ENCODE measurements at places on chromosomes 6 and 20.

DNA sequence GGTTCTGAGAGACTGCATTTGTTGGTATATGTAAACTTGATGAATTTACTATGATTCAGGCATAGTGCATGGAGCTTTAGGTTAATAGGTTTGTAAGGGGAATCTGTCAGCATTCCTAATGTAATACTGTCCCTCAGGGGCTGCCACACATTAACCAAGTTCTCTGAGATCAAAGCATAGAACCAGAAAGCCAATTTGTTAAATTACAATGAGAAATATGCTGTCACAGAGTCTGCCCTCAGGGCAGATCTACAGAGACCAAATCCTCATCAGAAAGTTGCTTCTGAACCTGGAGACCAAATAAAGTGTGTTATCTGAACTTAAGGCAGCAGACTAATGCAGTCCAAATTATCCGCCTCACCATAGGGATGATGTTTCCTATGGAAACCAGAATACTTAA, 250.8 kb upstream of the HTR1E start:
- no peak overlapping the region for H3K27ac ChIP-seq
- no peaks in the 10 kb centered on the region for H3K27me3 ChIP-seq
- H3K4me1 ChIP-seq, result no peaks in the 10 kb centered on the region
- no peak overlapping the region for H3K4me3 ChIP-seq

DNA sequence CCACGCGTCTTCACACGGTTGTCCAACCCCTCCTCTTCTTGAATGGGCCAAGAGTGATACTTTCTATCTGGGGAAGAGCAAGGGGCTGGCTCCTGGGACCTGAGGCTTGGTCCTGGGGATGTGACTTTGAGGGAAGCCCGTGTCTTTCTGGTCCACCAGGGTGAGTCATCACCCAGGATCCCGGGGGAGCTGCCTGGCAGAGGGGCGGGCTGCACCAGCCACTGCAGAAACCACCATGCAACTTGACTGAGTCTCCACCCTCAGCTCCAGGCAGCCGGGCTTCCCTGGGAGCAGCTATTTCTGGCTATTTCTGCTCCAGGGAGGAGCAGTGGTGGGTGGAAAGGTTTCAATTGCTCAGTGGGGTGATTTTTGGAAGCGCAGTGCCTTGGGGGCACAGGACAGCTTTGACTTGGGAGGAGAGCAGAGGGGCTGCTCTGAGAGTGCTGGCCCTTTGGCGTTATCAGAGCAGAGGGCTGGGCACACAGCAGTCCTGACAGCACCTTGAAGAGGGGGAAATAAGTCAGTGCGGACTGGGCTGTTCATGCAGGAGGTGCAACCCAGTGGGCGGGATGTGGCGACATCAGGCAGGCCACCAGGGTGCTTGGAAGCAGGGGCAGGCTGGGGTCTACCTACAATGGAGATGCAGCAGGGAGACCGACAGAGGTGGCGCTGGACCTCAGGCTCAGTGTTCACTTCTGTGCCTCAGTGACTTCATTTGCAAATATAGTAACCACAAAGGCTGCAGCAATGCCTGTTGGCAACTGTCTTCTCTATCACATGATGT, 45.1 kb upstream of the FAM83D start:
- no peak overlapping the region for H3K27ac ChIP-seq
- H3K36me3 ChIP-seq, result no peaks in the 10 kb centered on the region
- H3K4me3 ChIP-seq, result no peak overlapping the region
- no peak for DNase-seq
- H3K4me1 ChIP-seq, result no peaks in the 10 kb centered on the region
- H3K27me3 ChIP-seq, result no peaks in the 10 kb centered on the region

DNA sequence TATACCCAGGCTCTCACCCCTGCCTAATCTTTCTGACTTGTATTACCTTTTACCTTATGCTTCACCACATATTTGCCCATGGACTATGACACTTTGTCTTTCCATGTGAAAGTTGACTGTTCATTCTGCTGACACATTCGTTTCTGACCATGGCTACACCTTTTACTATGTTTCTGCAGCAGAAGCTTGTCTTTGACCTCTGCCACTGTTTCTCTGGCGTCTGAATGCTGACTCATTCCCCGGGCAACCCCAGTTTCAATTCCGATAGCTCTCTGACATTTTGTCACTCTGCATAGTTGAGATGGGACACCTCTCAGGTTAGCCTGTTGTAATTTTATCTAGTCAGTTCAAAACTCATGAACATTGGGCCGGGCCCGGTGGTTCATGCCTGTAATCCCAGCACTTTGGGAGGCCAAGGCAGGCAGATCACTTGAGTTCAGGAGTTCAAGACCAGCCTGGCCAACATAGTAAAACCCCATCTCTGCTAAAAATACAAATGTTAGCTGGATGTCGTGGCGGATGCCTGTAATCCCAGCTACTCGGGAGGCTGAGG, 50.7 kb downstream of the SLC26A8 start:
- H3K27ac ChIP-seq, result peak overlapping the region; percentile 70
- peaks cover 3% of the 10 kb centered on the region for H3K4me1 ChIP-seq
- no peaks in the 10 kb centered on the region for H3K27me3 ChIP-seq
- DNase-seq, result peak; percentile 94

DNA sequence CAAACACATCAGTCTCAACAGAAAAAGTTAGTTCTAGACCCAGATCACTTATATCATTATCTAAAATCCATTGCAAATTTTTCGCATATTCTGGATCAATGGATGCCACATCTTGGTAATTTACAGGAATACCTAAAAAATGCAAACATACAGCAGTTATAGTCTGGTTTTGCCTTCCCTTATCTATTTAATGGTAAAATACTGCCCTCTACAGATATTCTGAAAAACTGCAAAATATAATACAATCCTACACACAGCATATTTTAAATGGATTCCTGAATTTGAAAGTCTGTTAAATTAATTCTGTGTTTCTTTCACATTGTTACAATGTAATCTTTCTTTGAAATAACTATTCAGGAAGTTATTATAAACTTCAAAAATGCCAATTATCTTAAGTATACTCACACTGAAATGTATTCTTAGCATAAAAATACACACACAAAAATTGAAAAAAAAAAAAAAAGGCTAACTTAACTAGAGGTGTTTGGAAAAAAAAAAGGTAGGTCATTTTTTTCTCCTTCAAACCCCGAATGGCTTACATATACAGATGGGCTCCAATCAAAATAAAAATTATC, 88.4 kb downstream of the HACE1 start:
- no peak overlapping the region for H3K4me3 ChIP-seq
- no peaks in the 10 kb centered on the region for H3K4me1 ChIP-seq
- peak; percentile 29 for DNase-seq
- H3K27ac ChIP-seq, result no peak overlapping the region

DNA sequence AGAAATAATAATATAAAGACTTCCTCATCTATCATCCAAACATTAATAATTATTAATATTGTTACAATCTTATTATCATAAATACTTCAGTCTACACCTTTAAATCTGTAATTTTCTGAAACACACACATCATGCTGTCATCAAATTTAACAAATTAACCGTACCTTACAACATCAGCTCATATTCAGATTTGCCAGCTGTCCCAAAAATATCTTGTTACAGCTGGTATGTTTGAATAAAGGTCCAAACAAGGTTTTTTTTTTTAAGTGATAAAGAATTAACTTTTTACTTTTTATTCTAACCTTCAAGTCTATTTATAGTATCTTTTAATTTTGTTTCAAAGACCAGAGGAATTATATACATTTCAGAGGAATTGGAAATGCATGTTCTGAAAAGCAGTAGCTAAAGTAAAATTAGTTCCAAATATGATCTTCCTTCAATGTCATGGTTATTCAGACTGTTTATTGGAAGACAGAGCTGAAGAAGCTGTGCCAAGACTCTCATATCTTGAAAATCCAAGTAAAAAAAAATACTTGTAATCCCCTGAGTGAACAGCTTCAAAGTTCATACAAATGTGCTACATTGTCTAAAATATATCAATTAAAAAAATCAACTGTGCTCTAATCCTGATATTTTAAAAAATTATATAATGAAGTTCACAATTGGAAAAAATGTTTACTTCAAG, 161.7 kb upstream of the BMP5 start:
- no peaks in the 10 kb centered on the region for H3K27me3 ChIP-seq
- no peaks in the 10 kb centered on the region for H3K4me1 ChIP-seq
- H3K4me3 ChIP-seq, result no peak overlapping the region
- H3K27ac ChIP-seq, result no peak overlapping the region

- H3K36me3 ChIP-seq, result peaks cover 1% of the 10 kb centered on the region
- H3K27ac ChIP-seq, result no peak overlapping the region
- no peaks in the 10 kb centered on the region for H3K27me3 ChIP-seq
- no peaks in the 10 kb centered on the region for H3K4me1 ChIP-seq
- no peak for DNase-seq
Measured at GRCh38 chr6:97176468-97176867, 106.5 kb downstream of the MMS22L start.

GRCh38 chr20:57308451-57309271, 20.9 kb upstream of the SPO11 start:
- no peak overlapping the region for H3K27ac ChIP-seq
- no peaks in the 10 kb centered on the region for H3K27me3 ChIP-seq
- H3K36me3 ChIP-seq, result no peaks in the 10 kb centered on the region
- no peak for DNase-seq
- H3K4me3 ChIP-seq, result no peak overlapping the region
- no peaks in the 10 kb centered on the region for H3K4me1 ChIP-seq

GRCh38 chr6:37979392-37980221, 160.1 kb downstream of the ZFAND3 start:
- H3K4me1 ChIP-seq, result peaks cover 9% of the 10 kb centered on the region
- H3K27me3 ChIP-seq, result no peaks in the 10 kb centered on the region
- H3K4me3 ChIP-seq, result no peak overlapping the region

DNA sequence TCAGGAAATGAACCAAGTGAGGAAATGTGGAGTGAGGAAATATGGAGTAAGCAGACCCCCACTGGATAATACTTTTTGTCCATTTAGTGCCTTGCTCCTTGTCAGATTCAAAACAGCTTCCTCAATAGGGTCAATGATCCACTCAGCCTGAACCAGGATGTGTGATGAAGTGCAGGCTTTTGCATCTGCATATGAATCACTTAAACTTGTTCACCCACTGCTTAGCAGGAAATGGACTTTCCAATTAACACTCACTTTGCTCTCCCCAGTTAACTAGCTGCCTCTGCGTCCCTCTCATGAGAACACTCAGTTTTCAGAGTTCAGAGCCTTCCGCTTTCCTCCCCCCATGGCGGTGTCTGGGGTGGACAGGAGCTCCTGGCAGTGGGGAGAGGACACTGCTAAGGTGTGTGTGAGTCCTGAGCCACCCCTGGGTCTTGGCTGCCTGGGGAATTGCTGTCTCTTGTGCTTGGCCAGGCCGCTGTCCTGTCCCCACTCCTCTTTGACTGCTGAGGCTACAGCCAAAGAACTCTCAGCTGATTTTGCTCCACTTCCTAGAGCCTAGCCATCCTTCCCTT, 621.8 kb downstream of the CDH26 start:
- H3K36me3 ChIP-seq, result no peaks in the 10 kb centered on the region
- H3K27me3 ChIP-seq, result no peaks in the 10 kb centered on the region
- DNase-seq, result no peak
- H3K27ac ChIP-seq, result no peak overlapping the region
- H3K4me3 ChIP-seq, result no peak overlapping the region

GRCh38 chr6:80523531-80523997, 417.1 kb downstream of the BCKDHB start:
- no peak for DNase-seq

GRCh38 chr6:32816746-32817204, at the start of gene HLA-DOB:
HLA-DOB (minus strand) TSS chr6:32817002; CDS start chr6:32816951, 51 bp downstream.
- H3K36me3 ChIP-seq, result no peaks in the 10 kb centered on the region
- H3K4me1 ChIP-seq, result no peaks in the 10 kb centered on the region
- H3K27ac ChIP-seq, result peak within 1 kb of the TSS; percentile 73
- H3K27me3 ChIP-seq, result peaks cover 13% of the 10 kb centered on the region

All from small intestine (tissue), 16 donors.